ENCODE measurements at places on chromosomes 1 and 21.

- no peak for DNase-seq
These were observed 408.7 kb upstream of the TMPRSS15 start for GRCh38 chr21:18812308-18812707.

DNA sequence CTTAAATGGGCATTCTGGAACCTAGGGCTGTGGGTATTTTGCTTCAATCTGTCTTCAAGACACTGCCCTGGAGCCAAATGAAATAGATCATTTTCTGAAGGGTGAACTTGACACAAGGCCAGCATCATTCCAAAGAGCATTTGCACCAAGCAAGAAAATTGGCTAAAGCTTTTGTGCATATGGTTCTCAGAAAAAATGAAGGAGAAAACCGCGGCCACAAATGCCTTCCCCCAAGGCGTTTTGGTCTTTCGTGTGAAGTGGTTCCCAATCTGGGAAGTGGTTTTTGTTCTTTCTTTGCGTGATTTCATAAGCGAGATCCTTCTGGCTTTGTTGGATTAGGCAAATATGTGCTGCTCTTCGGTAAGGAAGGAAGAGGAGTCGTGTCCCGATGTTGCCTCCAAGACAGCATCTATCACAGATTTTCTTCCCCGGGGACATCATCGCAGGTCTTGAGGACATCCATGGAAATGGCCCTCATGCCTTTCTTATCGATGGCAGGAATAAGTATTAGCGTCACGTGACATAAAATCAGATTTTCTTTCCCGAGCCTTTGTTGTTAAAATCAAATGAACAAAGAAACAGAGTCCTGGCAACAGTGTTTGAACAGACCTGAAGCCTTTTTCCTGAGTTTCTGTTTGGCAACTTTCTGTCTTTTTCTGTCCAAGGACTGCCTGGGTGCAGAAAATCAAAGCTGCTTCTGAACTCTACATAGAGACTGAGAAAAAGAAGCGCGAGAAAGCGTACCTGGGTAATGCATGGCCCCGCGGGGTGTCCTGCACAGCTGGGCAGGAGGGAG is 31.0 kb downstream of the ATP5PO start:
- no peak for DNase-seq

GRCh38 chr1:71521655-71522264 is 440.9 kb upstream of the ZRANB2 start:
- no peak for DNase-seq

GRCh38 chr1:150931773-150932172 is 5.6 kb downstream of the SETDB1 start:
- no peak for DNase-seq

- peak; percentile 35 for DNase-seq
These were observed at the start of gene CCDC18 for GRCh38 chr1:93180723-93181613. TSS of gene CCDC18 (plus strand) at chr1:93180724. CDS start at chr1:93183362, 2,638 bp downstream.

- no peak for DNase-seq
These were observed 194.6 kb downstream of the TNR start for GRCh38 chr1:175548774-175549173.

- DNase-seq, result no peak
These were observed 28.3 kb downstream of the ELAPOR1 start for GRCh38 chr1:109142260-109142659.

Measured in activated T-helper 1 cell treated with anti-CD3 and anti-CD28 coated beads, Interleukin-2, amount 50 U/mL, for 16 hours (primary cell).